Activated T-cell treated with anti-CD3 and anti-CD28 coated beads, Interleukin-2, amount 50 U/mL, for 24 hours (primary cell): ENCODE measurements at places on chromosomes 6 and 20.

DNA sequence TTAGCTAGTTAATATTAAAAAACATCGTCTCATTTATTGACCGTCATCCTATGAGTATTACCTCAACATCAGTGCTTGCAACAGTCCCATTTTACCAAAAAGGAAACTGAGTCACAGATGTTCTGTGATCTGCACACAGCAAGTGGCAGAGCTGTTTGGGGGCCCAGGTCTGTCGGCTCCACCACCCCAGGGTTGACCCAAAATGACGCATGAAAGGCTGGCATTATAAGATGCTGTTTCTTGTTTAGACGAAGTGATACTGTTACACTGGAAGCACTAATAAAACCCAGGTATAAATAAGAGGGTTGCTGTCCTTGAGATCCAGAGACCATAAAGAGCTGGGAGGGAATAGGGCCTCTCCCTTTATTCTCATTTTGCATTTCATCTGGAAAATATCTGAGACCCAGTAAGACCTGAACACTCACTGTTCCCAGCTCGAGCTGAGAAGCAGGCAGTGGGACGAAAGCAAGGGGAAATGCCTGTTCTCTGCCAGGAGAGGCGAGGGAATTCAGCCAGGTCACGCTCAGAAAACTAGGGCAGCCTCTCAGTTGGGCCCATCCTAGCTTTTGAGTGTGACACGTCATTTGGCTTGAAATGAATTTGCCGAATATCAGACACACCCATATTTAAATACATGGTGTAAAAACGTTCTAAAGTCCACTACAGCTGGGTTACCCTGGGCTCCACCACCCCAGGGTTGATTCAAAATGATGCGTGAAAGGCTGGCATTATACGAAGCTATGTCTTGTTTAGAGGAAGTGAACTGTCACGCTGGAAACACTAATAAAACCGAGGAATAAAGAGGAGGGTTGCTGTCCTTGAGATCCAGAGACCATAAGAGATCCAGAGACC is 1.4 kb upstream of the MICAL1 start:
- DNase-seq, result no peak

- DNase-seq, result no peak
Measured at GRCh38 chr20:23163562-23163961, 77.4 kb upstream of the CD93 start.

- DNase-seq, result no peak
Measured at GRCh38 chr6:46220352-46221221, 49.8 kb upstream of the ENPP5 start.

GRCh38 chr6:18380158-18380836 is 6.9 kb upstream of the RNF144B start:
- DNase-seq, result no peak

- no peak for DNase-seq
Measured at GRCh38 chr6:108200186-108200585, 34.4 kb downstream of the NR2E1 start.

DNA sequence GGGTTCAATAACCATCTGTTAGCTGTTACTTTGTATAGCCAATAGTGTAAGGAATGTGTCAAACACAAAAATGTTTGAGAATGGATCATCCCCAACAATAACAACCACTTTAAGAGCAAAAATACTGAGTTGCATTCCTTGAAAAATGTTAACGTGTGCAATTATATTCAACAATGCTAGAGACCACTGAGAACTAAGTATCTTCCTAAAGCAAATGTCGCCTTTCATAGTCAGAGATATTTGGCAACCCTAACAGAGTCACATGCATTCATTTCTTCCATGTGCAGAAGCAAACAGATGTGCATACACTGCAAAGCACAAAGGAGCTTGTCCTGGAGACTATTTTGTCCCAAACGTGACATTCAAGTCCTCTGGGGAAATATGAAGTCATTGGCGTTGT is 448.6 kb downstream of the GJA1 start:
- DNase-seq, result no peak

GRCh38 chr6:55445648-55446204 is 118.5 kb downstream of the GFRAL start:
- no peak for DNase-seq

DNA sequence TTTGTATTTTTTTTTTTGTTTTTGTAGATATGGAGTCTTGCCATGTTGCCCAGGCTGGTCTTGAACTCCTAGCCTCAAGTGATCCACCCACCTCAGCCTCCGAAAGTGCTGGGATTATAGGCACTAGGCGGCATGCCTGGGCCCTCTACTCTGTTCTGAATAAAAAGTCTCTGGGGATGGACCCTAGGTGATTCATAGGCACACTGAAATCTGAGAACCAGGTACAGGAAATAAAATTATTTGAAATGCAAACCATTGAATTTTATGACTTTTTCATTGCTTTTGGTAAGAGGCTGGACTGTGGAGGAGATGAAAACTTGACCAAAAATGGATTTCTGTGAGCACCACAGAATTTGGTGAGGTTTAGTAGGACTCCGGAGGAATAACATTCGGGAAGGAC is 117.5 kb downstream of the PRIM2 start:
- DNase-seq, result no peak

DNA sequence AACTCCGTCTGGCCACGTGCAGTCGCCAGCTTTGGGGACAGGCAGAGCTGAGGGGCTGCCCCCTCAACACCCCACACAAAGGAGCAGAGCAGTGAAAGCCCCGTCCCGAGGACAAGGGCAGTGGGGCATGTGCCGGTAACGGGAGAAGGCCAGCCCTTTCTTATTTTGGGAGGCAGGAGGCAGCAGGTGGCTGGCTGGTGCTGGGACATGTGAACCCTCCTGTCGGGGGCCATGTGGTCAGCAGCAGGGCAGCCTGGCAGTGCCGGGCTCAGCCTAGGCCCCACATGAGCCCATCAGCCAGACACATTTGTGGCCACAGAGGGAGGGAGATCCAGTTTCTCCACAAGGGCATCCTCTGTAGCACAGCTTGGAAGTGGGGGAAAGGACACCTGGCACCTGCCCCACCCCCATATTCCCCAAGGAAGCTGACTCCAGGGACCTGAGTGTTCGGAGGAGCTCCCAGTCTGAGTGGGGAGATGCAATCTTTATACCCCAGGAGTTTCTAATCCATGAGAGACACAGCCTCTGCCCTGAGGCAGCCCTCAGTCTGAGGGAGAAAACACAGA is 137.6 kb downstream of the MRPL14 start:
- DNase-seq, result no peak

GRCh38 chr6:23137611-23138010 is 568.2 kb downstream of the HDGFL1 start:
- DNase-seq, result no peak

GRCh38 chr20:15318682-15319081 is 981.3 kb upstream of the FLRT3 start:
- DNase-seq, result no peak

DNA sequence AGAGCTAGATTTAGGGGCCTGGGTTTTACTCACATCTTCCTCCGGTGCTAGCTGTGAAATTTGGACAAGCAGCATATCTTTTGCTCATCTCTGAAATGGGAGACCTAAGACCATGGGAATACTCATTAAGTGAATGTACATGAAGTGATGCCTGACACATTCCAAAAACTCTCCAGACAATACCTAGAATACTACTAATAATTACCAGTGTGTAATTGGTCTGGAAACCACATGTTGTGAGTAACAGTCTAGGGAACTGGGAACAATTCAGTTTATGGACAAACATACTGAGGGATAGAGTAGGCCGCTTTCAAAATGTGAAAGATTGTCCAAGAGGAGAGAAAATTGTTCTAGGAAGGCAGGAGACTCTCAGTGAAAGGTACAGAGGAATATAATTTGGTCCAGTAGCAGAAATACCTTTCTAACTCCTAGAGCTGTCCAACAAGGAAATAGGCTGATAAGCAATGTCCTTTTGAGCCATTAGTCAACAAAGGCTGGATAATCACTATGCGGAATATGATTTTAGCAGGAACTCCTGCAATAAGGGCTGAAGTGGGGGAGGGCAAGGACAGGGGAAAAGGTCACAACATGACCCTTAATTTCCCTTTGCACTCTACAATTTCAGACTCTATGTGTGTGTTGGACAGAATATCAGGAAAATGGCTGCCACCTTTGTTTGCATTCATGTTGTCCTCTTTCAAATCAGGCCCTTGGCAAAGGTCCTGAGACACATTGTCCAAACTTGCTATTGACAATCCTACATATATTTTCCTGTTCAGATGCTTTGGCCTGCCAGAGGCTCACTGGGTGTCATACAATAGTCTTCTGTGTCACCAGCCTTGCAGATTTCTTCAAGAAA is 315.4 kb downstream of the PLCB1 start:
- DNase-seq, result no peak

- no peak for DNase-seq
Measured at GRCh38 chr6:44171899-44172546, 13.4 kb downstream of the CAPN11 start.

DNA sequence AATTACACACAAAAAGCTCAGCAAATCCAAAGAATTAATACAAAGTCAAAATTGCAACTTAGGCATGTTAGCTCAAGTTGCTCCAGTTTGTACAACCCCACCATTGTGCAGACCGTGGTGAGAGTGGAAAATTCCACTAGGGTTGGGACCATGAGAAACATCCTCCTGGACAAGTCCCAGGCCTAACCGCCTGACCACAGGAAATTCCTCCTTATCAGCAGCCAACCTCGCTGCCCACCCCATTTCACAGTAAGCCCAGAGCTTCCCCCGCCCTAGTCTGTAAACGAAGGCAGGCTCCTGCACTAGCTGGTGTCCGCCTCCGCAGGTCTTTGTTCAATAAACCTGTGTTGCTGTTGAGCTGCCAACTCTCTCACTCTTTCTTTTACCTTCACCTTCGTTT is 1023.3 kb downstream of the EYS start:
- no peak for DNase-seq

GRCh38 chr6:38637756-38638155 is 2.0 kb downstream of the BTBD9 start:
- DNase-seq, result no peak

DNA sequence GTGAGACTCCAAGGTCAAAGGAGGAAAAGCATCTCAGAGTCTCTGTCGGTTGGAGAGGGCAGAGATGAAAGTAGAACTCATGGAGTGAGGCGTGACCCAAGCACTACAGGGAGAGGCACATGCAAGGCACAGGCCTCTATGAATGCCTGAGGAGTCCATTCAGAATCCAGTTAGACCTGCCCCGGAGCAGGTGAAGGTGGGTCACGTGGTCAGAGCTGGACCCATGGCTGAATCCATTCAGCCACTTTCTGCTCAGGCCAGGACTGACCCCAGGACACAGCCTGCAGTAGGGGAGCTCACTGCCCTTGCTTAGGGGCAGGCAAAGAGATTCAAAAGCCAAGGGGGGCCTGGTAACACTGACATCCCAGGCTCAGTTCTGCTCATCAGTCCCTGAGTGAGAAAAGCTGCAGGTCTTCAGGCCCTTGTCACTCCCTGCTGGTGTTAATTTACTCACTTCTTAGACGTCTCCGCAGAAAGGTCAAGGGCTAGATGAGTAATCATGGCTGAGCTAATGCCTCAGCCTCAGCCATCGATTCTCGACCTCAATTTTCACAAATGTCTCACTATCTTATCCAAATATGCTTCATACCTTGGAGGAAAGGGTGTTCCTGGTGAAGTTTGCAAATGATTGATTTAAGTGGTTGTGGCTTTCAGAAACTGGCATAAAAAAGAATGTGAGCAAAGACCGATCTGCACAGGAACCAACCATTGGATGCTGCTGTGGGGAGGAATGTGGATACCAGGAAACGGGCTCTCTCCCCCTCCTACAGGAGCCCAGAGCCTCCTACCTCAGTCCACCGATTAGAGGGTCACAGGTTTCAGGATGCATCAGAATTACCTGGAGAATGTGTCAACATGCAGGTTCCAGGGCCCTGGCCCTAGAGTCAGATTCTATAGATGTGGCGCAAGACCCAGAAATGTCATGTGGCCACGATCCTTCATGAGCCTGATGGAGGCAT is 584.4 kb downstream of the PTPRT start:
- DNase-seq, result no peak

GRCh38 chr6:56541741-56542360 is 100.8 kb downstream of the DST start:
- no peak for DNase-seq

DNA sequence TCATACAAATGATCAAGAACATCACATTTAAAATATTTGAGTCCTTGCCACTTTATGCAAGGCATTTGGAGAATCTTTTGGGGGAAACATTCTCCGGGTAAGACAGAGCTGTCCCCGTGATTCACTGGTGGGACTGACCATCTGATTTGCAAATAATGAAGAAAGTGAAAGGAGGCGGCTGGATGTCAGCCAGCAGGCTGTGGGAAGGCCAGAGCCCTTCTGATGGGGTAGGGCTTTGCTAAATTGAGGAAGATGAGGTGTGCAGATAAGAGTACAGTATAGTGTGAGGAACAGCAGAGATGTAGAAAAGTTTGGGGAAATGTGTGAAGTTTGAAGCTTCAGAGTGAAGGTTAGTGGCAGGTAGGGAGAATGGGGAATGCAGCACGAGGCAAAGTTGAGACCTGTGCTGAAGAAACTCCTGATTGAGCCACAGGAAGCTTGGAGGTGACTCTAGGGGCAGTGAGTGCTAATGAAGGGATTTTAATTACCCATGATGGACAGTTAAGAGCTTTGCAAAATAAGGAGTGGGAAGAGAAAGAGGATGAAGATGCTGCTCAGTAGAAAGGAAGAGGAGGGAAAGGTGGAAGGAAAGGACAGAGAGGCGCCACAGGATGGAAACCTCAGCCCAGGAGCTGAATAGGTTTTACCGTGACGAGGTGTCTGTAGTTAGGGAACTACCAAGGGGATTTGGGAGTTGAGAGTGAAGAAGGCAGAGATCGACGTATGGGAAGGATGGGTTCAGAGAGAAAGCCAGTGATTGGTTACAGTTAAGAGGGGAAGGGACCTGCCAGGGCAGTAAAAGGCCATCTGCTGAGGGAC is 68.7 kb downstream of the SNX9 start:
- DNase-seq, result no peak

- no peak for DNase-seq
Measured at GRCh38 chr6:140366991-140367390, 992.5 kb upstream of the CITED2 start.

GRCh38 chr6:79874531-79875134 is 72.7 kb downstream of the ELOVL4 start:
- no peak for DNase-seq

- DNase-seq, result no peak
Measured at GRCh38 chr6:13235339-13235738, 93.0 kb downstream of the TBC1D7 start.
